ENCODE measurements at places on chromosomes 5 and 9. TPM values are rescaled to one million over a fixed set of nuclear protein-coding genes. Genes with fewer than 3 reads are reported as not detected.

- H3K4me3 ChIP-seq: no peak overlapping the region
- no peaks in the 10 kb centered on the region for H3K36me3 ChIP-seq
- no peak for DNase-seq
- H3K4me1 ChIP-seq: peaks cover 27% of the 10 kb centered on the region
- no peak overlapping the region for H3K27ac ChIP-seq
Measured at GRCh38 chr5:59732301-59732700, 161.2 kb downstream of the PDE4D start.

GRCh38 chr9:96612105-96612965, 7.3 kb downstream of the CDC14B start:
- no peak overlapping the region for H3K4me3 ChIP-seq
- DNase-seq: no peak

The CNTNAP3 gene
- 1.3 TPM for total RNA-seq

DNA sequence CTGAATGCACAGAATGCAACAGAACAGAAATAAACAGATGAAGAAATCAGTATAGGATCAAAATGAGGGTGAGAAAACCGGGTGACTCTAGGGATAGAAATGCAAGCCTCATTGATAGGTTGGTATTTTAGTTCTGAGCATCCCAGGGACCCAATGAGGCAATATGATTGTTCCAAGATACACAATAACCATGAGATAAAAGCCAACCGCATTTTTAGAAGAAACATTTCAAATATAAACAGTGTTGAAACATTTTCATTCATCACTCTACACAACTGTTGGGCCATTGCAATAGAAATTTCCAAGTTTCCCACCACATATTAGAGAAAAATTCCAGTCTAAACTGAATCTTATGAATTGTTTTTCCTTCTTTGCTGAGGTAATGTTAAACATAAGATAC, 452.3 kb upstream of the PTGER4 start:
- H3K27ac ChIP-seq: no peak overlapping the region
- no peaks in the 10 kb centered on the region for H3K27me3 ChIP-seq
- H3K36me3 ChIP-seq: no peaks in the 10 kb centered on the region

GRCh38 chr9:26262421-26263107, 584.3 kb upstream of the TUSC1 start:
- H3K27me3 ChIP-seq: no peaks in the 10 kb centered on the region
- peaks cover 2% of the 10 kb centered on the region for H3K36me3 ChIP-seq
- H3K4me1 ChIP-seq: peaks cover 11% of the 10 kb centered on the region
- no peak overlapping the region for H3K27ac ChIP-seq

- DNase-seq: no peak
- H3K4me3 ChIP-seq: no peak overlapping the region
- H3K27ac ChIP-seq: no peak overlapping the region
- peaks cover 52% of the 10 kb centered on the region for H3K4me1 ChIP-seq
Measured at GRCh38 chr9:27535701-27536118, 6.1 kb upstream of the MOB3B start.

The CDKN2B gene
- 40.3 TPM for total RNA-seq

GRCh38 chr9:14554886-14555285, 138.3 kb downstream of the ZDHHC21 start:
- no peak overlapping the region for H3K4me3 ChIP-seq
- peak overlapping the region; percentile 1 for H3K27ac ChIP-seq
- DNase-seq: no peak
- no peaks in the 10 kb centered on the region for H3K27me3 ChIP-seq

GRCh38 chr9:8224381-8224801, 424.8 kb upstream of the DMAC1 start:
- no peak for DNase-seq
- no peak overlapping the region for H3K27ac ChIP-seq
- H3K36me3 ChIP-seq: no peaks in the 10 kb centered on the region
- no peak overlapping the region for H3K4me3 ChIP-seq
- H3K27me3 ChIP-seq: no peaks in the 10 kb centered on the region

The GALT gene
- 82.7 TPM for total RNA-seq

DNA sequence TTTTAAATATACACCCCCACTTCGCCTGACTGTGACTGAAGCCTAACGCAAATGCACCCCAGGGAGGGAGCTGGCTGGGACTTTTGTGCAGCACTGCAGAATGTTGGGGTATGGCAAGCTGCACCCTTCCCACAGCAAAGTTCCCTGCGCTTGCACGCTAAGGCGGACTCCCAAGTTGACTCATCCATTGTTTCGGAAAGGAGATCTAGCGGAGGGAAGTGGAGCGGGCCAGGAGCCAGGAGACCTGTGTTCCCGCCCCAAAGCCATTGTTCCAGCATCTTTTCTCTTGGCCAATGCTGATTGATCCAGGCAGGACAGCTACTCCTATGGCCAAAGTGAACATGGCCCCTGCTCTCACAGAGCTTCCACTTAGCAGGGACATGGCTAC, 202.9 kb downstream of the AOPEP start:
- no peaks in the 10 kb centered on the region for H3K27me3 ChIP-seq
- H3K36me3 ChIP-seq: peaks cover 7% of the 10 kb centered on the region
- H3K27ac ChIP-seq: no peak overlapping the region
- H3K4me3 ChIP-seq: no peak overlapping the region

DNA sequence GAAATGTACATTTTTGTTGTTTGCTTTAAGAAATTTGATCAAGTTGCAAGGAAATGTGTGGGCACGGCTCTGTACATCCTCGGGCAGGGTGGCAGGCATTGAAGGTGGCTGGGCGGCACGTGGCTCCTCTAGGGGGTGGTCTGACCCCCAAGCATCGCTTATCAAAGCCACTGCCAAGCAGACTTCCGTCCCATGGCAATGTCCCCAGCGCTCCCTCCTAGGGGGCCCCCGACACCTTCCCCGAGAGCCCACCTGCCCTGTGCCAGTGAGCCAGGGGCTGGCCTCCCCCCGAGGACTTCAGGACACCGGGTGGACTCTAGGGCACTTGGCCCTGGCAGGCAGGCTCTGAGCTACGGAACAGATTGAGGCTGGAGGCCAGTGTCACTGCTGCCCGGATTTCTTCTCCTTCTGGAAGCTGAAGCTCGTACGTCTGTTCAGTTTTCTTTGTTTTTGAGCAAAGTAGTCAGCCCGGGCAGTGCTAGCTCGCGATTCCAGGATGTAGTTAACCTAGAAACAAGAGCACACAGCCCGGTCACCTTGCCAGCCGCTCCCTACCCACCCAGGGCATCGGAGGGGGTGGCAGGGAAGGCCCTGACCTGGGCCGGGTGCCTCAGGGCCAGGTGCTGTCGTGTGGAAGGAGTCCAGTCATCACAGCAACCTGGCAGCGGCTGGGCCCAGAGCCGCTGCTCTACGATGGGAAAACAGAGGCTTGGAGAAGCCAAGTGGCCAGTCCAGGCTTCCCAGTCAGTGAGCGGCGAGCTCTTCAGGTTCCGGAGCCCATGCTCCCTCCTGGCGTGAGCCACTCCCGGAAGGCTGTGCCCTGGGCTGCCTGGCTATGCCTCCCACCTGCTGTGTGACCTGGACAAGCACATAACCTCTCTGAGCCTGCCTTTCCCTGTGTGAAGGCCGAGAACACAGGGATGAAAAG, 177.1 kb downstream of the GAPVD1 start:
- H3K36me3 ChIP-seq: peaks cover 15% of the 10 kb centered on the region
- H3K4me3 ChIP-seq: no peak overlapping the region
- no peak overlapping the region for H3K27ac ChIP-seq
- no peak for DNase-seq
- H3K27me3 ChIP-seq: no peaks in the 10 kb centered on the region

GRCh38 chr9:13163946-13164345, 115.5 kb downstream of the MPDZ start:
- H3K4me1 ChIP-seq: peaks cover 22% of the 10 kb centered on the region
- no peak overlapping the region for H3K27ac ChIP-seq
- H3K27me3 ChIP-seq: no peaks in the 10 kb centered on the region
- DNase-seq: no peak
- H3K36me3 ChIP-seq: peaks cover 52% of the 10 kb centered on the region

Data from mesothelial cell of epicardium (in vitro differentiated cells).